ENCODE measurements at places on chromosomes 16 and 17. TPM values are rescaled to one million over a fixed set of nuclear protein-coding genes. Genes with fewer than 3 reads are reported as not detected.

The FOXC2 gene
- total RNA-seq: 0.18 TPM

The ABCA9 gene
- total RNA-seq: 10.0 TPM

The PPP1R27 gene
- not detected for total RNA-seq

The KRT35 gene
- total RNA-seq: not detected

The EPOP gene
- 0.83 TPM for total RNA-seq

The WDR59 gene
- 12.6 TPM for total RNA-seq

The AATK gene
- total RNA-seq: 0.43 TPM

The SPNS1 gene
- total RNA-seq: 39.0 TPM

The PRSS21 gene
- not detected for total RNA-seq

The KRT28 gene
- total RNA-seq: not detected

The AANAT gene
- not detected for total RNA-seq

The CDH15 gene
- 0.65 TPM for total RNA-seq

The BIRC5 gene
- total RNA-seq: 15.5 TPM

The CETP gene
- total RNA-seq: not detected

The ATAD5 gene
- total RNA-seq: 0.43 TPM

The CPPED1 gene
- total RNA-seq: 8.1 TPM

The HEATR9 gene
- total RNA-seq: not detected

The KRTAP17-1 gene
- not detected for total RNA-seq

The KRTAP4-6 gene
- not detected for total RNA-seq

The ARHGDIG gene
- total RNA-seq: 1.8 TPM

The DRC3 gene
- total RNA-seq: 0.55 TPM

The IL4R gene
- 73.3 TPM for total RNA-seq

The COPS3 gene
- total RNA-seq: 64.9 TPM

The MYH1 gene
- 0.09 TPM for total RNA-seq

The SLC5A11 gene
- total RNA-seq: not detected

The DNAH17 gene
- total RNA-seq: not detected

The OTOA gene
- under 0.01 TPM for total RNA-seq

The TM4SF5 gene
- total RNA-seq: not detected

The HOXB9 gene
- total RNA-seq: not detected

The ALDH3A1 gene
- 0.28 TPM for total RNA-seq

The ABHD15 gene
- total RNA-seq: 9.0 TPM

The EMP2 gene
- 16.1 TPM for total RNA-seq

The CDH1 gene
- 0.09 TPM for total RNA-seq

The CDH16 gene
- total RNA-seq: not detected

The TNK1 gene
- 0.57 TPM for total RNA-seq

The CLUH gene
- 30.4 TPM for total RNA-seq

The CMTM4 gene
- 15.9 TPM for total RNA-seq

The CLEC3A gene
- not detected for total RNA-seq

The TSPAN10 gene
- total RNA-seq: 2.1 TPM

The ZNF267 gene
- 7.5 TPM for total RNA-seq

The CCL3 gene
- not detected for total RNA-seq

The CACNA1H gene
- 1.3 TPM for total RNA-seq

The EMC6 gene
- total RNA-seq: 11.8 TPM

The TMEM98 gene
- total RNA-seq: 215 TPM

The GAS7 gene
- total RNA-seq: 15.6 TPM

The NACA2 gene
- not detected for total RNA-seq

The GAST gene
- total RNA-seq: not detected

The ZNF423 gene
- total RNA-seq: 1.0 TPM

The AOC3 gene
- total RNA-seq: 1.6 TPM

The SOX8 gene
- total RNA-seq: under 0.01 TPM

The HS3ST4 gene
- total RNA-seq: not detected

The NDE1 gene
- total RNA-seq: 17.4 TPM

The IRX3 gene
- total RNA-seq: 0.65 TPM

The HSPB9 gene
- total RNA-seq: not detected

The KRT36 gene
- total RNA-seq: not detected

The OR1F1 gene
- total RNA-seq: not detected

The CCL8 gene
- total RNA-seq: 8.8 TPM

All from smooth muscle cell of bladder (primary cell).